ENCODE measurements at places on chromosomes 11 and 22.

DNA sequence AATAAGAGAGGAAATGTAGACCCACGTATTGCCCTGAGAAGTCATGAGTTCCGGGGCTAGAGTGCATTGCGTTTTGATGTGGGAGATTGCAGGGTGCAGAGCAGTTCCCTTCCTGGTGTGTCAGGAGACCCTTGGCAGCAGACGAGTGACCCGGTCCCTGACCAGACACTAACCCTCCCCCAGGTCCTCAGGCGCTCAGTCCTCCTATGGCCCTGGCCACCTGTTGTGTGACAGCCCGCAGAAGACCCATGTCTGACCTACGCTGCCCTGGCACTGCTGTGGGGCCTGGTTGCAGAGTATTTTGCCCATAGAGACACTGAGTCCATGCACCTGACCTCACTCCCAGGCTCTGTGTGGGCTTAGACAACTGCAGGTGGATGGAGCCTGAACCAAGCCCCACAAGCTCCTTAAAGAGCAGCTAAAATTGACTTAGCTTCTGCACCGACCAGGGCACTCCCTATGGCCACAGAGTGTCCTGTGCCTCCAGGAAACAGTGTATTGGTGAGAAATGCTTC lies 833.8 kb downstream of the TBC1D22A start:
- DNase-seq = no peak

DNA sequence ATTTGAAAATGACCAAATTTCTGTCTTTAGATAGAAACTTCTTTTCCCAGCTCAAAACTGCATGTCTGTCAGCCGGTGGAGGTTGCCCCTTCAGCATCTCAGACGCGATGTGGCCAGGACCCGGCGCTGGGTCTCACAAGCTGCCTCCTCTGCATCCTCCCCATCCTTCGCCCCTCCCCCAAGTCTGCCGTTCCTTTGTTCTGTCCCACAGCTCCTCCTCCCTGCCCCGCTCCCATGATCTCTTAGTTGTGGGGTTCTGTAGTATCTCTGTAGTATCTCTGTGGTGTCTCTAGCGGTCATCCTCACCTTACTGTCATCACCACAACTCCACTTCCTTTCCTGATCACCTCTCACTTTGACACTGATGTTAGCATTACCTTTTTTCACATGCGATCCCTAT lies 49.9 kb downstream of the TRAF6 start:
- peak; percentile 67 for DNase-seq

DNA sequence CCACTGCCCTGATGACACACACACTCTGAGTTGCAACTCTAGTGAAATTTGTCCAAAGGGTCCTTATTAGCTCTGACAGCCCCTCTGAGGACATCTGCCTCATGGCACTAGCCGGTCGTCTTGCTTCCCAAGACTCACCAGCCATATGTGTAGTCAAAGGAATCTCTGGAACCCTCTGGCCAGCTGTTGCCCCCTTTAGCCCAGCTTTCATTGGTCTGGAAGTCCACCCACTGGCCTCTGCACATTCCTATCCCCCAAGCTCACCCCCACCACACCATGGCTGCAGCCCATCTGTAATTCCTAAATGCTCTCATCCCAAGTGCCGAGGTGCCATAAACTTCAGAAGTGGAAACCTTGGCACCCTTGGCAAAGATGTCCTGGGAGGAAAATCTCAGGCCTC lies 24.3 kb downstream of the SYT7 start:
- no peak for DNase-seq

- no peak for DNase-seq
These were observed 18.4 kb downstream of the NEAT1 start for GRCh38 chr11:65440831-65441499.

DNA sequence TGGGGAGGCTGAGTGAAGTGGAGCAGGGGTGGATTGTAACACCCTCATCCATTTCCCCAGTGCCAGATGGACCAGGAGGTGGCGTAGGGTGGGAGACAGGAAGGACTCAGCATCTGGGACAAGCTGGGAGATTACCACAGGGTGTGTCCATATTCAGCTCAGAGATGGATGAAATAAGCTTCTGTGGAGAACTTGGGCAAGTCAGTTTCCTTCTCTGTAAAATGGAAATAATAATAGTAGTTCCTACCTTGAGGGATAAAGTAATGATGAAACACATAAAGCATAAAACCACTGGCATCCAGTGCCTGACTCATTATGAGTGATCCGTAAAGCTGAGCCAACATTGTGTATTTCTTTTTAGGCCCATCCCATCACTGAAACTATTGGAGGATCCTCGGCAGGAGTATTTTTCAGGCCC lies 607 bp upstream of the ROBO4 start:
- DNase-seq = peak; percentile 54

DNA sequence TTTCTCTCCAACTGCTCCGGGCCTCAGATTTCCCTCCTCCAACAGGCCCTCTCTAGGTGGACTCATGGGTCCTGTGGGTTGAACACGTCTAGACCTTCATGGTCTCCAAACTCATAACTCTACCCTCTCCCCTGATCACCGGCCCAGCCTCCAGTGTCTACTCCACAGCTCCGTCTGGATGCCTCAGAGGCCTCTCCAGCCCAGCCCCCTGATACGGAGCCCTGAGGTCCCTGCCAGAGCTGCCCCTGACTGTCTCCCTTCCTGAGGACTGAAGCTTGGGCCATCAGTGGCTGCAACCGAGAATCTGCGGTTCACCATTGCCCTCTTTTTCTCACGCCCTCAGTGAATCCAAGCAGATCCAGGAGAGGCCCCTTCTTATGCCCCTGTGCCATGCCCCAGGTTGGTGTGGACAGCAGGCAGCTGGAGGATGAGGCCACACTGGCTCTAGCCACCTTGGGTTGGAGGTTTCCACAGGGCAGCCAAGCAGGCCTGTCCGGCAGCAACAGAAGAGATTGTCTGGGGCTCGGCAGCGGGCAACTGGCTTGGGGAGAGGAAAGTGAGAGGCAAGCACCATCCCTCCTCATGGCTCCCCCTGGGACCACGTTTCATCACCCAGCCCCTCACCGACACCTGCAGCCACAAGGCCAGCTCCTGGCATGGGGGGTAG lies 104.6 kb upstream of the FGF3 start:
- peak; percentile 23 for DNase-seq

DNA sequence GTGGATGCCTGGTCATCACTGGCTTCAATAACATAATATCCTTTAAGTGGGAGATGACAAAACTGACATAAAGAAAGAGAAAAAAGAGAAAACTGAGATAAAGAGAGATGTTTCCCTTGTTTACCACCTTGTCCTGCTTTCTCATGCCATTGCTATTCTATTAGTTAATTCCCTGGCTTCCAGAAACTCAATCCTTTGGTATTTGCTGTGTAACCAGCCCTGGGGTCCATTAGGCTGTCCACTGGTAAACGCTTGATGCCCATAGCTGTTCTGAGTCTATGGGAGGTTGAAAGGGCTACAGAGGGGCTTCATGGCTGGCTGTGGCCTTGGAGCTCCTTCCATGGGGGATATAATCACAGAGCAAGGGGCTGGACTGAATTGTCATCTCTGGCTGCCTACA lies 243.4 kb upstream of the PLET1 start:
- DNase-seq = no peak

DNA sequence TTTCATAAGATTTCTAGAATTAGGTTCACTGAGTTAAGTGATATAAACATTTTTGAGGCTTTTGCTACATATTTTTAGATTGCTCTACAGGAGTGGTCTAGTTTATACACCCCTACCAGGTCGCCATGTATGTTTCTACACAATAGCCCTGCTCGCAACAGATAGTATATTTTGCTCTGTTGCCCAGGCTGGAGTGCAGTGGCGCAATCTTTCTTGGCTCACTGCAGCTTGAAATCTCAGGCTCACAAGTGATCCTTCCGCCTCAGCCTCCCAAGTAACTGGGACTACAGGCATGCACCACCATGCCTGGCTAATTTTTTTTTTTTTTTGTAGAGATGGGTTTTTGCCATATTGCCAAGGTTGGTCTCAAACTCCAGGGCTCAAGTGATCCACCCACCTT lies 10.4 kb downstream of the ZNRF3 start:
- no peak for DNase-seq

- DNase-seq = no peak
These were observed 156.2 kb downstream of the ADAMTS15 start for GRCh38 chr11:130604606-130605005.

DNA sequence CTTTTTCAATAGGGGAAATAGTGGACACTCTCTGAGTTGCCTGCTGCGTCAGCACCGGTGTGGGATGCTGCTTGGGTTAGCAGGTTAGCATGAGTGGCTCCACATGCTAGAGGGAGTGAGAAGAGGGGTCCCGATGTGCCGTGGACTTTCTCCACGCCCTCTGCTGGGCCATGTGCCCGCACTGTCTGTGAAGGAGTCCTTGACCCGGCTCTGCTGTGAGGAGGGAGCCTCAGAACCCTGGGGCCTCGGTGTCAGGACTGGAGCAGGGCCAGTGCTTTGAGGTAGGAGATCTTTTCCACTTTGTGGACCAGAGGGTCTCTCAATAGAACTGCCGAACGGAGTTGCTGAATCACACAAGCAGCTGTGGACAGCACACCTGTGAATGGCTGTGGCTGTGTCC lies 14.8 kb downstream of the CTTN start:
- DNase-seq = no peak

- DNase-seq = peak; percentile 32
These were observed 1482.1 kb downstream of the TBC1D22A start for GRCh38 chr22:48244388-48245195.

GRCh38 chr11:1130276-1131032 lies 27.3 kb upstream of the MUC5AC start:
- peak; percentile 42 for DNase-seq

DNA sequence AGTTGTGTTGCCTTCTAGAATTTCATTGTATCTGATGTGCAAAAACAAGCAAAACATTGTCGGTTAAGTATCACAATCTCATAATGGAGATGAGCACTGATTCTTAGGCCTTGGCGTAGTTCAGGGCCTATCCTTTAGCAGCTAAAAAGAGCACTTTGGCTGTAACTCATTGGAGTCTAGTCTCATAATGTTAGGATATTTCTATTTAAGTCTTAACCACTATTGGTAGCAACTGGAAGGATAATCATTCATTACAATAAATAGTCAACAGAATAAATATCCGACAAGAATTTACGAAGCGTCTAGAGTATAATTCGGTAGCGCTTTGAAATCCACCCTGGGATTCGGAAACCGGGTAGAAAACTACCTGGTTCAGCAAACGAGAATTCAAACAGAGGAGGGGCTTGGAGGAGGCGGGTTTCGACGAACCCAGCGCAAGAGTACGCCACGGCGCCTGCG lies 461 bp upstream of the EED start:
- peak; percentile 92 for DNase-seq

DNA sequence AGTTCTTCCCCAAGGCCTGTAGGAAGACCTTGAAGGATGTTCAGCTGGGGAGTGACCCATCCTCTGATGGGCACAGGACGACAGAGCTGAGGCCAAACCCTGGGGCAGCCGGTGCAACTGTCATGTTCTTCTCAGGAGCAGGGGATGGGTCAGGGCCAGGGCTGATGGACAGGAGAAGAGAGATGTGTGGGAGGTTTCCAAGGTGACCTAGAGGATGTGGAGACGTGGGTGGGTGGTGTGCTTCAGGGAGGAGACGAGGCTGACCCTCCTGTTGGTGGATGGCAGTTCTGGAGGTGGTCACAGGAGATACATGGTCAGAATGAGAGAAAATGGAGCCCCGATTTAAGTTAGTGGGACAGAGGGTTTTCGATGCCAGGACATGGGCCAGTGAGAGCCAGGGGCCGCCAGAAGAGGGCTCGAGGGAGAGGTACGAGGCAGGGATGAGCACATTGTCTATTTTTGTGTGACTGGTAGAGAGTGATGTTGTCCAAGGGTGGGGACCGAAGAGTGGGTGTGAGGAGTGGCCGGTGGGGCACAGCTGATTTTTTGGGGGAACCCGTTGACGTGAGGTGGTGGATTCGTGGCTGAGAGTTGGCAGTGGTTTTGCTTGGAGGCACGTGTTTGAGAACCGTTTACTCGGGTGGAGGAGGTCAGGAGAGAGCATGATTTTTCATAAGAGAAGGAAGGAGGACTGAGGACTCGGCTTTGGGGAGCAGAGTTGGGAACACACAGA lies 14.6 kb downstream of the TBC1D22A start:
- DNase-seq = no peak

DNA sequence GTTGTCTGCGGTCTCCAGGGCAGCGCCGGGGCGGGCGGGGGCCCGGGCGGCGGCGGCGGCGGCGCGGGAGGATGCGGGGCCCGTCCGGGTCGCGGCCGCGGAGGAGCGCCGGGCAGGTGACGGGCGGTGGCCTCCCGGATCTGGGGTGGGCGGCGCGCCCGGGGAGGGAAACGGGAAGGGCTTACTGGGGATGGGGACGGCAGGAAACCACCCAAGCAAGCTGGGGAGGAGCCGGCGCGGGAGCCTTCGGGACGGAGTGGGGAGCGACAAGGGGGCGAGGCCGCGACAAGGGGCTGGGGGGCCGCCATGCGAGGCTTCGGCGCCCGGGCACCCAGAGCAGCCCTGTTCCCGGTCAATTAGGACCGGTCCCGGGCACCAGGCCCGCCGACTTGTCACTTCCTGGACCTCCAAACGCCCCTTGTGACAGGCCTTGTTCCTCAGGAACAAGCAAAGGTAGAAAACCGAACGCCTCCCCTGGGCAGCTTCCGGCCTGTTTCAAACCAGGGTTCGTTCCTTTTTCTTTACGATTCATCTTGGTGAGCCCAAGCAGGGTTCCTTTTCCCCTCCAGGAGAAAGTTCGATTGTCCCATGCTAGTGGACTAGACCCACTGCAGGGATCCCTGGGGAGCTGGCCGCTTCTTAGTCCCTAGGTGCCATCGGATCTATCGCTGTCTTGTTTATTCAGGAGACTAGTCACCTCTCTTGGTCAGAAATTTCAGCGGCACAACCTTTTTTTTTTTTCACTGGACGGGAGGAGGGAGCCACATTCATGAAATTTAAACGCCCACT lies 492 bp downstream of the JHY start:
- DNase-seq = peak; percentile 90

DNA sequence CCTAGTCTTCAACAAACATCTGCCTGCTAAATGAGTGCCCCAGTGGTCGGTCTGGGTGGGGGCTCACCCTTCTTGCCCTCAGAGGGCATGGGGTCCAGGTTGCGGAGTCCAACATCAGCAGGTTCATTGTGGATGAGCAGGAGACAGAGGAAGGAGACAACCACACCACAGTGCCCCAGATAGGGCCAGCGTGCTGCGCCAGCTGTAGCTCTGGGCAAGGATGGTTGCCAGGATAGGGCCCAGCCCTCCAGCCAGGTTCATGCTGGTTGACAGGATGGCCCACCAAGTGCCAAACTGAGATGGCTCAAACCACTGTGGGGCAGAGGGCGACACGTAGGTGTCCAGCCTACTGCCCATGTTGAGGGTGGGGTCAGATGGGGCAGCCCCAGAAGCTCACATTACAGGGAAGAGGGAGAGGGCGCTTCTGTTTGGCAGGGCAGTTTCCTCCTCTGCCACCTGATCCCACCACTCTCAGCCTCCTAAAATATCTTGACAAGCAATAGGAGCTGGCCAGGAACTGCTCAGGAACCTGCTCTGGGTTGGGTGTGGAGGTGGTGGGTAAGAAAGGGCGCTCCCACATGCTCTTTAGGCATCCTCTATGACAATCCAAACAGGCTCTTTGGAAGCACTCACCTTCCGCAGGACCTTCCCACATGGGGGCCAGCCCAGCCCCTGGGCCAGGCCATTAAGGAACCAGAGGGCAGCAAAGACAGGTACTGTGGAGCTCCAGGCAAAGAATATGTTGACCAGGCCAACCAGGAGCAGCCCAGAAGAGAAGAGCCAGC lies 2.9 kb downstream of the SLC37A4 start:
- DNase-seq = no peak

GRCh38 chr11:22130462-22131053 lies 62.3 kb upstream of the ANO5 start:
- DNase-seq = no peak

- no peak for DNase-seq
These were observed 157.8 kb downstream of the EFCAB6 start for GRCh38 chr22:43654271-43654670.

Measured in endodermal cell (in vitro differentiated cells).